ENCODE measurements at places on chromosomes 12 and 14.

GRCh38 chr12:87120440-87120839 is 864.2 kb upstream of the MGAT4C start:
- DNase-seq: no peak

- DNase-seq: no peak
Observed at GRCh38 chr12:19018302-19018970, 111.1 kb upstream of the PLEKHA5 start.

DNA sequence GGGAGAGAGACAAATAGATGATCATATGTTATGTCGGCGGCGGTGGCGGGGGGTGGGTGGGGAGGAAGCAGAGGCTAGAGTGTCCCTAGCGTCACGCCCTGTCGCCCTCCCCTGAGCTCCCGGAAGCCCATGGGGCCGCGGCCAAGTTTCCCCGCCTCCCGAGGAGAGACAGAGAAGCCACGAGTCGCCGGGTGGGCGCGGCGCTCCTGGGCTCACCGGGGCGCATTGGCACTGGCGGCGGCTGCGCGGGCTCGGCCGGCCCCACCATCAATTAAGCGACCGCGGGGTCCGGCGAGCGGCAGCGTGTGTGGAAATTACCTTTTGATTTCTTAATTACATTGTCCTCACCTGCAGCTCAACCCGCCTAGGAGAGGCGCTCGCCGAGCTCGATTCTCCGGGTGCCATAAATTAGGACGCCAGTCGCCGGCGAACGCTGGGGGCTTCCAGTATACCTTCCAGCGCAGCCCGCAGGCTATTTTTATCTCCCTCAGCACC is 119.9 kb upstream of the LHX5 start:
- no peak for DNase-seq

- no peak for DNase-seq
Observed at GRCh38 chr12:15118955-15119354, 102.3 kb downstream of the RERG start.

GRCh38 chr12:110796952-110797351 is 49.8 kb upstream of the CCDC63 start:
- DNase-seq: no peak

GRCh38 chr14:103871596-103872480 is 24.5 kb upstream of the PPP1R13B start:
- peak; percentile 73 for DNase-seq

- no peak for DNase-seq
Observed at GRCh38 chr12:89343127-89343526, 9.2 kb downstream of the DUSP6 start.

DNA sequence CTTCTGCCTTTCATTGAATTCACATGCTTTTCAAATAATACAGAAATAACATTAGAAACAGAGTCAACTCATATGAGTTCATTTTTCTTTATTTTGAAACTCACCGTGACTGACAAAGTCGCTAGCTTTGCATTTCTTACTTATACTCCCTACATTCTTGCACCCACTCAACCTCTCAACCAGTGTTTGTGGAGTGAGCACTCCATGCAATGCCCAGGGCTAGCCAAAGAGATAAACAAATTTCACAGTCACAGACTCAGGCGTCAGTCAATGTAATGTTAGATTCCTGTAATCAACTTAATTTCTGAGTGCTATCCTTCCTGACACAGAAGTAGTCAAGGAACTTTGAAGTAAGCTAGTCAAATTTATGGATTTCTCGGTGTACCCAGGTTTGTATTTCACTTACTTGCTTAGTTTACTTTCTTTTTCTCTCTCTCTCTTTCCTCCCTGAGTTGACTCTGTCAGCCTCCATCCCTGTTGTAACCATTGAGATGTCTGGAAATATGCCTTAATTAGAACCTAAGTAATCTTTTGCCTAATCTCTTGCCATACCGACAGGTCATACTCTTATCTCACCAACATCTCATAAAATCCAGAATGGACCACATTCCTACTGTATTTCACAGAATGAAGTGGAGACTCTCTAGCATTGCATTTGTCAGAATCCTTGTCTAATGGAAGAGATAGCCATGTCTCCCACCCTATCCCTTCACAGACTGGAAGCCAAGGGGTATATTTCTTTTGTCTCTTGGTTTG is 413.0 kb downstream of the AEBP2 start:
- DNase-seq: no peak

DNA sequence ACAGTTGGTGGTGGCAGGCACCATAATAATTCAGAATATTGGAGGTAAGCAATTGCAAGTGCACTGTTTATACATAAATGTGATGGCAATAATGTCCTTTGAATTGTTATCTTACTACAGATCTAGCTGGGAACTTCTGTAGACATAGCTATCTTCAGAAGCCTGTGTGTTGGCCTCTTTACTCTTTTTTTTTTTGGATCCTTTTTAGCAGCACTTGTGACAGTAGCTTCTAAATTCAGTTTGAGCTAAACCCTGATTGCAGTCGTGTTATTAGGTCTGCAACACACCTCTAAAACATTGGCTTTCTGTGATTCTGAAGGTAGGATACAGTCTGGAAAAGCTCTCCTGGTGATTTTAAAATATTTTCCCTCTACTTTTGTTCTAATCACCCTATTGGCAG is 38.5 kb downstream of the SLC38A6 start:
- DNase-seq: no peak

- no peak for DNase-seq
Observed at GRCh38 chr12:130846369-130846768, 7.3 kb upstream of the STX2 start.

DNA sequence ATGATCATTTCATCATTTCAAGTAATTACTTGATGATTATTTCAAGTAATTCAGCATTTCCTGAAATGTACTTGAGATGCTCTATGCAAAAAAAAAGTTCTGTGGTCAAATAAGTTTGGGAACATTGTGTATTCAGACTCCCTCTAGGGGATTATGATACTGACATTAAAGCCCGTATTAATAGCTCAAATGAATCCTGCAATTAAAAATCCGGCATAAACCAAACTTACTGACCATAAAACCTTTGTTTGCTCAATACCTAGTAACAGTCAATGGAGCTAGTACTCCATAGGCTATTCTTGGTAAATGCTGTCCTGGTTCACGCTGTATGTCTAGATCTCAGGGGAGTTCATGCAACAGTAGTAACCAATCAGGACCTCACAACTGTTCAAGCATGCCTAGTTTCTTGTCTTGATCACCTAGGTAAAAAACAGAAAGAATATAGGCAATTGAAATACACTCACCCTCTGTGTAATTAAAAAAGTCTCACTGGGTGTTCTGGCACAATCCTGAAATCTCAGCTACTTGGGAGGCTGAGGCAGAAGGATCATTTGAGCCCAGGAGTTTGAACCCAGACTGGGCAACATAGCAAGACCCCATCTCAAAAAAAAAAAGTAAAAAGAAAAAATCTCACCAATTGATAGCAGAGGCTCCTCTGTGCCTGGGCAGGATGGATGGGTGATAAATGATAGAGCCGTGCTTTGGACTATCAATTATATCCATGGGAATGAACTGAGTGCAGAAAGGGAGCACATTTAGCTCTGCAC is 14.1 kb downstream of the ALDH1L2 start:
- DNase-seq: no peak

- no peak for DNase-seq
Observed at GRCh38 chr12:103011974-103012763, 54.7 kb downstream of the ASCL1 start.

- no peak for DNase-seq
Observed at GRCh38 chr12:7054925-7055324, 5.6 kb upstream of the C1S start.

GRCh38 chr12:26128168-26128567 is 3.3 kb upstream of the BHLHE41 start:
- DNase-seq: no peak

DNA sequence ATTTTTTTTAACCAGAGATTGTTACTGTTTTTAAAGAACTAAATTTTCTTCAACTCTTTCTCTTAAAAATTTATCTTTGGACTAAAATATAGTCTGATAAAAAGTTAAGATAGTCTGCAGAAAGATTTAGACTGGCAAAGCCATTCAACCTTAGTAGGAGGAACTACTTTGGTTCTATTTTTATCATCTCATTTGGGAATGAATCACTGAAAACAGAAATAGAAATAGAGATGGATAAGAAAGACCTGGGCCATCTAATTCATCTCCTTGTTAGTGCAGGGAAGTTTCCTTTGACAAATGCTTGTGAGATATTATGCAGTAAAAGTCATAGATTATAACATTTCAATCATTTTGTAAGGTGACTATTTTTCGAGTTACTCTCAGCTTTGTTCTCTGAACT is 263.2 kb upstream of the NPAS3 start:
- DNase-seq: no peak

DNA sequence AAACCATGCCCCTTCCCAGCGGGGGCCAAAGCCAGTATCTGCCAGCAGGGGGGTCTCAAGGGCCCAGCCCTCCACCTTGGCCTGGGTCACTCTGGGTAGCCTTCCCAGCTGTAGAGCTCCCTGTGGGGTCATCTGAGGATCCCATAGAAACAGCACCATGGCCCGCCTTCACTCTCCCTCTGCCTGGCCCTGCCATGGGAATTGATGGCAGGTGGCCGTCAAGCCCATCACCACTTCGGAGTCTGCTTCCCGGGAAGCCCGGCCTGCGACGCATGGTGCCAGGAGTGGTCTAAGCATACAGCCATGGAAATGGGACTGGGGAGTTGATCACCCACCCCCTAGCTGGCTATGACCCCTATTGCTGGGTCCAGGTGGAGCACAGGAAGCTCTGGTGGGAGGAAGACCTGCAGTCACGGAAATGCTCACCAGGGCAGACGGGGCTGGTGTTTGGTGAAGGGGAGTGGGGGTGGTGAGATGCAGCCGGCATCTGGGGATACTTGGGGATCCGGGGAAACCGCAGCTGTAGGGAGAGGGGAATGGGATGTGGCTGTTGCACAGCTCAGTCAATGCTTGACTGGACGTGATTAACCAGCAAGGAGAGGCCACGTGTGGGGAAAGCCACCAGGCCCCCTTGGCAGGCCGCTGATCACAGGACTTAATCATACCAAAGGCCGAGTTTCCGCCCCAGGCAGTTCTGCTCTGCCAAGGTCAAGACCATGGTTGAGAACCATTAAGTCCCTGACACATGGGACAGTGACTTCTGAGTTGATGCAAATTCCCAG is 52.2 kb upstream of the DIO3 start:
- DNase-seq: no peak

GRCh38 chr12:85626001-85626783 is 210.0 kb downstream of the RASSF9 start:
- no peak for DNase-seq

DNA sequence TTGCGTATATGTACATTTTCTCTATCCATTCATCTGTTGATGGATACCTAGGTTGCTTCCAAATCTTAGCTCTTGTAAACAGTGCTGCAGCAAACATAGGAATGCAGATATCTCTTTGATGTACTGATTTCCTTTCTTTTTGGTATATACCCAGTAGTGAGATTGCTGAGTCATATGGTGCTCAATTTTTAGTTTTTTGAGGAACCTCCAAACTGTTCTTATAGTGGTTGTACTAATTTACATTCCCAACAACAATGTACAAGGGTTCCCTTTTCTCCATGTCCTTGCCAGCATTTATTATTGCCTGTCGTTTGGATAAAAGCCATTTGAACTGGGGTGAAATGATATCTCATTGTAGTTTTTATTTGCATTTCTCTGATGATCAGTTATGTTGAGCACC is 44.3 kb downstream of the PELI2 start:
- no peak for DNase-seq

DNA sequence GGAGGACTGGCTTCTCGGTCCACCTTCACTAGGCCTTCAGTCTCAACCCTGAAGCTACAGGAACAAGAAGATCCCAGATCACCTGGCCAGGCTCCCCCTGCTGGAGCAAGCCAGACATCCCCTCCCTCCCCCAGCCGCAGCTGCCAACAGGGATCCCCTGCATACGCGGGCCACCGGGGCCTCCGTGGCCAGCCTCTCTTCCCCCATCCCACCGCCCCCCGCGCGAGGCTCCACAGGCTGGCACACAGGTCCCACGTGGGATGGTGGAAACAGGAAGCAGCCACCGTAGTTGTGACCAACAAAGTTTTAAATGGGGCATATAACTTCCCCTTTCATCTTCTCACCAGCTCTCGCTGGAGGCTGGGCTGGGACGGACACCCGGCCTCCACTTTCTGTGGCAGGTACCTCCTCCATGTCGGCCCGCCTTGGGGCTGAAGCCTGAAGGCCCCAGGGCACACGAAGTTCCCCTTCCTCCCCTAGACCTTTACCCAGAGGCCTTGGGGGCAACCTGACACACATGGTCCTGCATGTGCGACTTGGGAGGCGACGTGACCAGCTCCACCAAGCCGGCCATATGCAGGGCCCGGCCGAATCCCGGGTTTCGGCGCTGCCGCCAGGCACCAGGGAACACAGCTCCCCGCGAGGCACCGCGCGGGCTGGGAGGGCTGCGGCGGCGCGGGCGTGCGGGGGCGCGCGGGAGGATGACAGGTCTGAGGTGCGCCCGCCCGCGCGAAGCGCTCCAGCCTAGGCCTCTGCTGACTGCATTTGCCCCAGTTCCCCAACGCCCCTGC is 44.4 kb upstream of the PNMA1 start:
- peak; percentile 82 for DNase-seq

GRCh38 chr12:79127271-79127751 is 262.7 kb downstream of the SYT1 start:
- no peak for DNase-seq

DNA sequence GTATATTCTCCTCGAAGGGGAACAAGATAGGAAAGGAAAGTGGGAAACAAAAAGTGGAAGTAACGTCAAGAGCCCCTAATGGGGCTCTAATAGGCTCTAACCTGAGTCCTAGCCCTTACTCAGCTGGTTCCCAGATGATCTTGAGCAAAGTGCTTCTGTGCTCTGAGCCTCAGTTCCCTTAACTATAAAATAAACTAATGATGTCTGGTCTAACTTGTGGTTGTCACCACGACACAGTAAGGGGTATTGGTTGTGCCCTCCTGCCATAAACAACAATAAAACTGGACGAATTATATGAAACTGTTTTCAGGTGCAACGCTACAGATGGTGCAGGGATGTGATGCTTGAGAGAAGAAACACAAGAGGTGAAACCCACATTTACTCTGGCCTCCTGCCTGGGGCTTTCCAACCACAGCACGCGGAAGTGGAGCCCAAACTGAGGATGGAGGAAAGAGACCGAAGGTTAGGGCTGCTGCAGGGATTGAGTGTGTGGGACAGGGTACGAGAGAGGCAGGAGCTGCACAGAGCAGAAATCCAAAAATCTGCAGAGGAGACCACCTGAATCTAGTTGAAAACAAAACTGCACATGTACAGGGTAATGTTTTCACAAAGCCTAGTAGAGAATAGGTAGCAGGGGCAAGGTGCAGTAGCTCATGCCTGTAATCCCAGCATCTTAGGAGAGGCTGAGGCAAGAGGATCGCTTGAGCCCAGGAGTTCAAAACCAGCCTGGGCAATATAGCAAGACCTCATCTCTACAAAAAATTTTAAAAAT is 45.6 kb upstream of the BCL2L14 start:
- DNase-seq: peak; percentile 64

DNA sequence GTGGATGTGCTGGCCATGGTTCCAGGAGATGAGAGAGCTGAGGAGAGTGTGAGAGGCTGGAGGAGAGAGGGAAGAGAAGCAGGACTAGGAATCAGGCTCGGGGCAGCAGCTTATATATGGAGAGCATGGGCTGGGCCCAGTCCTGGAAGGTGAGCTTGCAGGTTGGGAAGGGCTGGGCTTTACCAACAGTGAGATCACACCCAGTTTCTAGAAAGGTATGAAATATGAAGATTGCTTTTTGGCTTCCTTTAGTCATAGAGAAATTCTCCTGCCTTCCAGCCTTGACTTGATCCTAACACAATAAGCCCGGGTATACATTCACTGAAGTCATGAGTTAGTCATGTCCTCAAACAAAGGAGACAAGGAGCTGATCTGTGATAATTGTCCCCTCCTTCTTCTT is at the start of gene KRT6A:
KRT6A (minus strand) TSS at position 86 of the 400 bp plus-strand sequence; CDS start at position 17, 69 bp downstream.
- no peak for DNase-seq

All from CD4-positive, alpha-beta T cell treated with Interleukin-21 for 1 hour (primary cell).